Thoracic aorta endothelial cell (primary cell): ENCODE measurements at places on chromosomes 12 and 14. TPM values are rescaled to one million over a fixed set of nuclear protein-coding genes. Genes with fewer than 3 reads are reported as not detected.

PLEKHH1 gene
- total RNA-seq: 0.65 and 1.1 TPM in 2 replicates

USP44 gene
- total RNA-seq: 0.27 and 1.7 TPM in 2 replicates

OTX2 gene
- not detected in 2 replicates for total RNA-seq

EML1 gene
- 27.2 and 55.7 TPM in 2 replicates for total RNA-seq

TC2N gene
- under 0.01 and 0.07 TPM in 2 replicates for total RNA-seq

MYH6 gene
- total RNA-seq: not detected in 2 replicates

CLEC6A gene
- total RNA-seq: not detected in 2 replicates

SMIM41 gene
- 0.13 TPM in 1 of 2 replicates, not detected in the other for total RNA-seq

STRN3 gene
- 51.1 and 59.7 TPM in 2 replicates for total RNA-seq

EPS8 gene
- 31.3 and 47.7 TPM in 2 replicates for total RNA-seq

SLC6A13 gene
- not detected in 2 replicates for total RNA-seq

NPFF gene
- total RNA-seq: not detected in 2 replicates

NPAS3 gene
- total RNA-seq: 0.13 and 0.22 TPM in 2 replicates

KRT8 gene
- total RNA-seq: 6.3 and 7.8 TPM in 2 replicates

PIANP gene
- total RNA-seq: 0.13 TPM in 1 of 2 replicates, not detected in the other

CERS5 gene
- 37.9 and 41.9 TPM in 2 replicates for total RNA-seq

KCNK10 gene
- not detected in 2 replicates for total RNA-seq

NEUROD4 gene
- total RNA-seq: not detected in 2 replicates

RASSF9 gene
- 1.7 and 2.4 TPM in 2 replicates for total RNA-seq

EPYC gene
- not detected in 2 replicates for total RNA-seq
